ENCODE measurements at places on chromosomes 16 and 17.
A peak's percentile ranks its signal among the peaks of the same experiment; 100 is the strongest.

- DNase-seq, result no peak
These were observed 61.4 kb downstream of the ZDHHC7 start for GRCh38 chr16:84949772-84950436.

GRCh38 chr16:18783430-18784341 is 6.4 kb downstream of the RPS15A start:
- no peak for DNase-seq

GRCh38 chr17:69090365-69090764 is 29.6 kb upstream of the ABCA9 start:
- DNase-seq, result no peak

GRCh38 chr17:15262291-15263205 is 2.6 kb downstream of the PMP22 start:
- peak; percentile 85 for DNase-seq

GRCh38 chr17:42177684-42178083 is 3.3 kb downstream of the KCNH4 start:
- no peak for DNase-seq

GRCh38 chr17:81871387-81872230 is 472 bp upstream of the ARHGDIA start:
- DNase-seq, result peak; percentile 84

DNA sequence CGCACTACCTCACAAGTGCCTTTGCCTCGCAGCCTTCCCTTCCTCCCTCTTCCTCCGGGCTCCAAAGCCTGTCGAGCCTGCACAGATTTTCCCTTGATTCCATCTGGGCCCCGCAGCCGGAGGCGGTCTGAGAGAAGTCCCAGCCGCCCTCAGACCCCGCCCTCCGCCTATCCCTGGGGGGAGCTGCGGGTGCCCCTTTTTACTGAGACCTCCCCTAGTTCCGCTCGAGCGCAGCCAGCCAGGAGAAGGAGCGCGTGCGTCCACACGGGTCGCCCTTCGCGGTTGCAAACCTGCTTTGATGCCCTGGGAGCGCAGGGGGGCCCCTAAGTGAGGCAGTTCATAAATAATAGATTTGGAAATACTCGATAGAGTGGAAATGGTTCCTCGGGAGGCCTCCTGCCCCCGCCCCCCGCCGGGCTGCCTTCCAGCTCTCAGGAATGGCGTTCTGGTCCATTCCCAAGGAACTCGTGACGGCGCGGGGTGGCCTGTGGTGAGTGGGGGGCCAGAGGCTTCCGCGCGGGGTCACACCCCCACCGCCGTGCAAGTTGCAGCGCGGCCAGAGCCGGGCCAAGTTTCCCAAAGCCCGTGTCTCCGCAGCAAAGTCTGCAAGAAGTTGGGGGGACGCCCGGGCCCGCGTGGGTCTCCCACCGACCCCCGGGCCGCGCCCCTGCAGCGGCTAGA is 610 bp downstream of the C16orf74 start:
- DNase-seq, result no peak

DNA sequence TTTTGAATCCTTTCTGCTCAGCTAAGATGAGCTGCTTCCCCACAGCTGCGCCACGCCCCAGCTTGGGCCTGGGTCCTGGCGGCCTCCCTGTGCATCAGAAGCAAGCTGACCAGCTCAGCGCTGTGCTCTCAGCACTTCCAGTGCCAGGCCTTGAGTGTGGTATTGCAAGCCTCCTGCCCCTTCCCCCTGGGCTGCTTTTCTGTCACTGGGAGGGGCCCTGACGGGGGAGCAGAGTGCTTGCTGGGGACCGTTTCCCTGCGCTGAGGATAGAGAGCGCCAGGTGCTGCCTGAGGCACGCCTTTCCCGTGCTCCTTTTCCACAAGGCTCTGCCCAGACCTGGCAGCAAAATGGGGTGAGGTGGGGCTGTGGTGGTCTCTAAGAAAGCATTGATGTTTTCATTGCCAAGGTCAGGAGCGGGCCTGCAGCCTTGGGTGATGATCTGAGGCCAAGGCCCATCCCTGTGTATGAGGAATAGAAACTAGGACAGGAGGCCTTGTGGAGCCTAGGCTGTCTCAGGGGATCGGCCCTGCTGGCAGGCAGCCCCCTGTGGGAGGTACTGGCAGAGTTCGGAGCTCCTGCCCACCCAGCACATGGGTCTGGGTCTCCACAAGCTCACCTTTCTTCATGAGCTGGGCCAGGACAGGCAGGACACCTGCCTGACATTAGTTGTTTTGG is 29.7 kb downstream of the POLR3E start:
- DNase-seq, result no peak

- DNase-seq, result no peak
These were observed 21.4 kb downstream of the GRIN2C start for GRCh38 chr17:74838274-74838673.

- DNase-seq, result no peak
These were observed 6.9 kb downstream of the MYO19 start for GRCh38 chr17:36527621-36528250.

DNA sequence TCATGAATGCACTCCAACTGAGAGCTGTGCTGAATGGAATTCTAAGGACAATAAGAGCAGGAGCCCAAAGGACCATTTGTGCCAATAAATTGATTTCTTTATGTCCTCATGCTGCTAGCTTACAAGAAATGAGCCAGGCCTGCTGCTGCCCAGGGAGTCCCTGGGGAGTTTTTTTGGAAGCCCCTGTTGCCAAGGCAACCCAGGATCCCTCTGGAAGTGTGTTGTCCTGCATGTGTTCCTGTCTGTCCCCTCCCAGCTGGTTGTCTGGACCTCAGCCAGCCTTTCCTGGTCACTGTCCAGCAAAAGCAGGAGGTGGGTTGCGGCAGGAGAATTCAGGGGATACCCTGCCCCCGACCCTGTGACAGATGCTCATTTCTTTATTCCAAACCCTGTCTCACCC is 51.0 kb upstream of the GPRC5B start:
- DNase-seq, result no peak

Measured in SW480 (cell line).